ENCODE measurements at places on chromosomes 6 and 20.

GRCh38 chr6:148746363-148747144 is at the start of gene UST:
Gene UST, plus strand, starts transcription at chr6:148747030. Its CDS starts 401 bp downstream, at chr6:148747431.
- peak; percentile 78 for DNase-seq

DNA sequence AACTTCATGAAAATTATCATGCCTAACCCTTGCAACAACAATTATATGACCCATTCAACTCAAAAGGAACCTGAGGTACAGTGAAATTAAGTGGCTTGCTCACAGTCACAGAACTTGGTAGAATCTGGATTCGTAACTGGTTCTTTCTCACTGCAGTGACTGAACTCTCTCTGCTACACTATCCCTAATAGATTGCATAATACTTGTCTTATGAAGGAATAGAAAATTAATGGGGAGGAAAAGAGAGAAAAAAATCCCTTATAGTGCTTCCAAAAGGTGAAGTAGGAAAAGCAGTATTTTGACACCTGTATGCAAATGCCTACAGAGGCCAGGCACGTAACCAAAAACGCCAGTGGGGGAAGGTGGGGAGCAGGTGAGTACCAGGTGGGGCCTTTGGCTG is 186.6 kb downstream of the LY86 start:
- no peak for DNase-seq

GRCh38 chr6:83812595-83812994 is 40.6 kb upstream of the RIPPLY2 start:
- DNase-seq: no peak

DNA sequence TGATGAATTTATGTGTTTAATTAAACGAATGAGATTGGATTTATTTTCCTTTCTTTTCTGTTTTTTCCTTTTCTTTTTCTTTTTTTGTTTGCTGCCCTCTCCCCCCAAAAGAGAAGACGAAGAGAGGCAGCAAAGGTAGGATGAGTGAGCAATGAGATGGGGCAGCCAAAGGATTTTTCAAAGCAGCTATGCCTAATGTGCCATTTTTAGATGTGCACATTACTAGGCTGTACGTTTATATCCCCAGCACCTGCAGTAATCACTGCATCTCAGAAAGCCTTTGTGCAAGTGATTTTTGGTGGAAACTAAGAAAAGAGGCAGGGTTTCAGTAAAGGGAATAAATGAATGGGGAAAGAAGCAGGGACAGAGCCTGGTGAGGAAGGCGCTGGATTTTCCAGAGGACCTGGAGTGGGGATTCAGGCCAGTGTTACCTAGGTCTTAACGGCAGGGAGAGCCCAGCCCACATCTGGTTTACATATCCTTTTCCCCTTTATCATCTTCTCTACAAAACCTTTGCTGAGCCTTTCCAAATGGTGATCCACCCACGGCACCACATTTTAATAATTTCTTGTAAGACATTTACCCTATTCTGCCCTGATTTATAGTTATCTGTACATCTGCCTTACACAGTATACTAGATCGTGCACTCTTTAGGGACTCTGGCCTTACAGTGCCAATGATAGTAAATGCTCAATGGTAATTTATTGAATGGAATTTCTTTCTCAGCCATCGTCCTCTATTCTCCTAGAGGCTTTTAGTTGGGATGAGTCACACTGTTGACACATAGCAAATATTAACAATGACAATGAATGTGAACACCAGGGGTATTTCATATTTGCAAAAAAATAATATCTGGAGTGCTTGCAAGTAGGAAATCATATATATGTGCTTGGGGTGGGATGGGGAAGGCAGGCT is 38.3 kb upstream of the ATXN1 start:
- DNase-seq: no peak

DNA sequence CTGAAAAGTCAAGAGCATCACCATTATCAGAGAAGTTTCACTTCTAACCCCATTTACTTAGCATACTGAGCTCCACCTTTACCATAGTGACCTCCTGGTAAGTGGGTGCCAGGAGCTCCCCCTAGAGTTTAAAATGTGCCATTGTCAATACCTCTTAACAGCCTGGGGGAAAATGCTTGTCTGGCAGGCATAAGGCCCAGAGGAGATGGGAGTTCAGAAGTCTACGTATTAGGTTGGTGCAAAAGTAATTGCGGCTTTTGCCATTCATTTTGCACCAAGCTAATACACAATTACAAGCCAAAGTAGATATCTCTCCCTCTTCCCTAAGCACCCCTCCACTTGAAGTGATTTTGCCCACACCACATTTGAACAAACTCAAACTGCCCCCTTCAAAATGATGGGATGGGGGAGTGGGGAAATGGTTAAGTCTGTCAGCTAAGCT is 919.0 kb downstream of the KIF16B start:
- peak; percentile 34 for DNase-seq

DNA sequence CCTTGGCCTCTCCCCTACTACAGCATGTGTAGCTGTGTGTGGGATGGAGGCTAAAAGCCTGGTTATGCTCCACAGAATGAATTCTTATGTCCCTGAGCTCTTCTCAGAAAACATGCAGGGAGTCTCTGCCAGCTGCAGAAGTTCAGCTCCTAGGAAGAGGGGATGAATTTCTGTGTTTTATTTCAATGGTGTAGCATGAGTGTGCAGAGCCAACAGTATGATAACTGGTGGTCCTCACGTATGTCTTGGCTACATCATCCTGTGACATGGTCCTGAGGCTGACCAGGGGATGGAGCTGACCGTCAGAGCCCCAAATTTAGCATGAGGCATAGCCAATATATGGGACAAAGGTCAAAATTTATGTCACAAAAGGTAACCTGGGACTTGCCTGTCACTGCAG is 266.1 kb downstream of the ADGB start:
- DNase-seq: no peak

DNA sequence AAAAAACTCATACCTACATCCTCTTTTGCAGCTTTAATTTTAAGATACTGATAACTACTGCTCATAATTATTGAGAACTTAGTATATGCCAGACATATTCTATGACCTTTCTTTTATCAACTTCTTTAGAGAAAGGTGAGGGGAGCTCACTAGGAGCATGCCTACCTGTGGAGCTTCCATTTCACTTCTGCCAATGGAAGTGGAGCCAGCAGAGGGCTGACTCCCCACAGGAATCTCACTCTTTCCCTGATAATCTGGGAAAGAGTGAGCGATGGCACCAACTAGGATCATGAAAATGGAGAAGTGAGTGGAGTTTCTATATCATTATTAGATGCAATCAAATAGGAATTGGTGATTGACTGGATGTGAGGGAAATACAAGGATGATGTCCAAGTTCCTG is 484.9 kb downstream of the LMBRD1 start:
- DNase-seq: no peak

DNA sequence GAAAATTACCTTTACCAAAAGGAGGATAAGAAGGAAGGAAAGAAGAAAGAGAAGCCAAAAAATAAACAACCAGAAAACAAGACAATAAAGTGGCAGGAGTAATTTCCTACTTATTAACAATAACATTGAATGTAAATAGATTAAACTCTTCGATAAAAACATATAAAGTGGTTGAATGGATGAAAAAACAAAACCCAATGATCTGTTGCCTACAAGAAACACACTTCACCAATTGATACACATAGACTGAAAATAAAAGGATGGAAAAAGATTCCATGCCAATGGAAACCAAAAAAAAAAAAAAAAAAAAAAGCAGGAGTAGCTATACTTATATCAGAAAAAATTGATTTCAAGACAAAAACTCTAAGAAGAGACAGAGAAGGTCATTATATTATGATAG is 518.9 kb downstream of the BCKDHB start:
- DNase-seq: no peak

DNA sequence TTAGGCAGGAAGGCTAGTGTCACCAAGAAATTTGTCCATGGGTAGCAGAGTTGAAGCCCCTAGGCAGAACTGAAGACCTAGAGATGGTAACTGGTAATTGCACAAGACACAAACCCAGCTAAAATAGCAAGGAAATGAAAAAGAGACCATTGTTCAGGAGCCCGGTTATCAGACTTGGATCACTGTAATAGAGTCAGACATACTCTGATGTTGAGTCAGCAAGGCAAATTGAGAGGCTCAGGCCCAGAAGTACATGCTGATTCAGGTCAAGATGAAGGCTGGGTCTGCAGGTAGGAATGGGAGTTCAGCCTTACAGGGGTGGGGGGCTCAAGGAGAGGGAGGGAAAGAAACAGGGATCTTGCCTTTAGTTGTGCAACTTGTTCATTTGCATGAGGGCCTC is 6.5 kb upstream of the TMEM242 start:
- peak; percentile 43 for DNase-seq

GRCh38 chr6:89302936-89303335 is 12.2 kb downstream of the GABRR2 start:
- DNase-seq: no peak

DNA sequence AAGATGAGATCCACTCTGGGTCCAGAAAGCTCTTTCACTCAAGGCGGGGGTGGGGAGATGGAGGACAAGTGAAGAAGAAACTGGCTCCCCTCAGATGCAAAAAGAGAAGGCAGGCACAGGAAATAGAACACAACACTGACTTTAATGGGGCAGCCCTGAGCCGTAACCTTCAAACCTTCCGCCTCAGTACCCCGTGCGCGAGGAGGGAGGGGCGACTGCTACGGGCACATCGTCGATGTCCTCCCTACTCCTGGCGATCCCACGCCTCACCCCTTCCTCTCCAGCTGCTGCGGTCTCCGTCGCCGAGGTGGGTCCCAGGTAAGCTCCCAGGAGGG is 3.9 kb downstream of the SPEF1 start:
- DNase-seq: no peak

DNA sequence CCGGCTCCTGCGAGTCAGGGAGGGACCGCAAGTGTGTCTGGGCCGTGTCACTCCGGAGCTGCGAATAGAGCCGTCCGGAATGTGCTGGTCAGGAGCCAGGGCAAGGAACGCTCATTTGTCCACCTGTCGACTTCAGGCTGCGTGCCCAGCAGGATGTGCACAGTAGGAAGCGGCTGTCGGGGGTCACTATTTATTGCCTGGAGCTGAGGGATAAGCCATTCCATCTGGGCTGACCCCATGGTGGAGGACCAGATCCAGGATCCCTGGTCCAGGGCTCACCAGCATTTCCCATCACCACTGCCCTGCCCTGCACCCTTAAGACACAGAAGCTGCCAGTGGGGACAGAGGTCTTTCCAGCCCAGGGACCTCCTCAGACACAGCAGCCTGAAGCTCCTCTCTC is 14.7 kb downstream of the NTSR1 start:
- no peak for DNase-seq

DNA sequence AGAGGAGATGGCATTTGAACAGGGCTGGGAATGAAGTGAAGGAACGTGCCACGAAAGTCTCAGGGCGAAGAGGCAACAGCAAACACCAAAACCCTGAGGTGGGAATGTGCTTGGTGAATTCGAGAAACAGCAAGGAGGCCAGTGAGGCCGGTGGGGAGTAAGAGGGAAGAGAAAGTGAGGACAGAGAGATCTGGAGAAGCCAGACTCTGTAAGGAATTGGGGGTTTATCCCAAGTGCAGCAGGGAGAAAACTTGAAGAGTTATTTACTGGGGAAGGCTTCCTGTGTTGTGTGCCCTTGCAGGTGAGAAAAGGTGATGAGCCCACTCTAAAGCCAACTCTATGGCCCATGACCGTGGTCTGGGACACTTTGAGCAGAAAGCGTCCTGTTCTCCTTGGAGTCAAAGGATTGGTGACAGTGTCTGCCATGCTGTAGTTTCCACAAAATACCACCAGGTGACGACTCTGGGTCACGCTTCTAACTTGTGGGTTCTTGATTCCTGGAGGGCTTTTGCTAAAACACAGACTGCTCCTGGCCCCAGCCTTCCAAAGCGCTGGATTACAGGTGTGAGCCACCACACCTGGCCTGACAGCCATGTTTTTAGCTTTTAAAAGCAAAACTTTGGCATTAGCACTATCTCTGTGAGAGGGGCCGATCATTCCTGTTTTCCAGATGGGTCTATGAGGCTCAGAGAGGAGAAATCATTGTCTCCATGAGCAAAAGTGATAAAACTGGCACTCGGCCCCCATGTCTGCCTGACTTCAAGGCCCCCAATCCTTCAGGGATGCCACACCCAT is 18.0 kb upstream of the CSNK2A1 start:
- DNase-seq: peak; percentile 70

GRCh38 chr20:40942775-40943174 is 85.8 kb upstream of the TOP1 start:
- no peak for DNase-seq

DNA sequence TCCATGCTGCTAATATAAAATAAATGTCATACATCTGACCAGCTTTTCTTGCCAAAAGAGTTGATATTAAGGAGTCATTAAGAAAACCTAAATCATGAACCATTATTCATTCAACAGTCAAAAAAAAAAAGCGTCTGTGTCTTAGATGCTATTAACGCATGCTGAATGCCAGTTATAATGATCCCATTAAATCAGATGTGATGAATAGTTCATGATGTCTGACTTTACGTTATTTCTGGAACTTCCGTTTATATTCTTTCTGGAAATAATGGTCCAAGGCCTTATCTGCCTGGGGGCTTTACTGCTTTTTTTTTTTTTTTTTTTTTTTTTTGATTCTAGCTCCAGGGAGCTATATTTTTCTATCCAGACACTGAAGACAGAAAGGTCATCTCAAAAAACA is 877.1 kb downstream of the HACE1 start:
- DNase-seq: no peak

GRCh38 chr6:2970034-2970685 is 1.2 kb downstream of the SERPINB6 start:
- DNase-seq: peak; percentile 31

DNA sequence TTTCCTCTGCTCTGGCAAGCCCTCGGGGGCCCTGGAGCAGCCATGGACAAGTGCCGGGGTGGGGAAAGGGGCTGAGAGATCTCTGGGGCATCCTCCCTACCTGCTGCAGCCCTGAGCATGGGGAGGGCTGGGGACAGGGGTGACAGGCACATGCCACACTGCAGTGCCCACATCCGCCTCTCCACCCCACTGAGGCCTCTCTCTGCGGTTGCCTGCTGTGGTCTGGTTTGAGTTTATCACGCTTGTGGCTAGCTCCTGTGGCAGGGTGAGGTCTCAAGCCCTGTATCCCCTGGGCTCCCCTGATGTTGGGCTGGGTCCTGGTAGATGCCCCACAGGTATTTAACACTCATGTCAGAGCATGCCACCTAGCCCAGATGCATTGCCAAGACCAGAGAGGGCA is 52.9 kb upstream of the MLN start:
- DNase-seq: no peak

Data from urothelium cell line (cell line).